ENCODE measurements at places on chromosomes 13 and 19.

DNA sequence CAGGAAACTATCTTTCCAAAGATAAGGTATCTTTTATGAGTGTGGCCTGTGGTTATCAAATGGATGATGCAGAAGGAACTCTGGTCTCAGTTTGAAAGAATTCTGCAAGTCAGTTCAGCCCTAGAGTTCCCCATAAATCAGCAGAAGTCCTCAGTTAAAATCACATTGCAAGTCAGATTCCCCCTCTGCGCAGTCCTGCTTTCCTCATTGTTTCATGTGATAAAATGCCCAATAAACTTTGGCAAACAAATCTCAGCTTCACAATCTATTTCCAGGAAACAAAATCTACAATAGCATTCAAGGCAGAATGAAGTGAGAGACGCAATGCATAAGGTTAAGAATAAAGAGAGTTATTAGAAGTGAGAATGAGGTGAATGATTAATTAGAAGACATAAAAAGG lies 216.3 kb upstream of the KLHL1 start:
- no peak for DNase-seq

- DNase-seq, result no peak
Measured at GRCh38 chr13:77513719-77514335, 21.7 kb upstream of the SCEL start.

DNA sequence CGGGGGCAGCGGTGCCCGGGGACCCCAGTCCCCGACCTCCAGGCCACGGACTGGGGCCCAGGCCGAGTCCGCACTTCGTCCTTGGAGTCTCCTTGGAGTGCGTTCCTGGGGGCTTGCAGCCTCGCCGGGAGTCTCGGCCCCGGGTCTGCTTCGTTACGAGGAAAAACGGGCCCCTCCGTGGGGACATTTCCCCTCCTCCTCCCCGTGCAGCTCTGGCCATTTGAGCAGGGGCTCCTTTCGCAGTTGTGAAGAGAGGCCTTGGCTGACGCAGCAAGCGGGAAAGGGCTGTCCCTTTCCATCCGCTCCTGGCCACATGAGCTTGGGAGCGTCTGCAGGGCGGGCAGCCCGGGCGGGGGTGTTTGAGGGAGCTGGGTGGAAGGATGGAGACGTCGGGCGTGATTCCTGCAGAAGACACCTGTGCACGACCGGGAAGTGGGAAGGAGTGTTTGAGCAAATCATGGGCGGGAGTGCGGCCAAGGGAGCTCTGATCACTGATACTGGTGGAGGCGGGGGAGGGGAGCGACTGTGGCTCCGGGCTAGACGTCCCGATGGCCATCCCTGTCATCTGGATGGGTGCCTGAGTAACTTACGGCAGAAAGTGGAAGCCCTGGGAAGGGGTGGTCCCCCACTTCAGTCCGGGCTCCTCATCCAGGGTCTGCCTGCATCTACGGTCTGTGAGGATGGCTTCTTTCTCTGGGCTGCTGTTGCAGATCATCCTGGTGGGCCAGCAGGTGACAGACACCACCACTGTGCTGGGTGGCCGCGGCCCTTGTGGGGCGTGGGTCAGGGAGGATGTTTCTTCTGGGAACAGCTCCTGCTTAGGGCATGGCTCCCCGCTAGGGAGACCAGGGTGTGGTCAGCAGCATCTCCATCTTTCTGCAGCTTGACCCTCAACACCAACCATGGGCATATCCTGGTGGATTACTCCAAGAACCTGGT lies 736 bp downstream of the GPI start:
- DNase-seq, result peak; percentile 54

DNA sequence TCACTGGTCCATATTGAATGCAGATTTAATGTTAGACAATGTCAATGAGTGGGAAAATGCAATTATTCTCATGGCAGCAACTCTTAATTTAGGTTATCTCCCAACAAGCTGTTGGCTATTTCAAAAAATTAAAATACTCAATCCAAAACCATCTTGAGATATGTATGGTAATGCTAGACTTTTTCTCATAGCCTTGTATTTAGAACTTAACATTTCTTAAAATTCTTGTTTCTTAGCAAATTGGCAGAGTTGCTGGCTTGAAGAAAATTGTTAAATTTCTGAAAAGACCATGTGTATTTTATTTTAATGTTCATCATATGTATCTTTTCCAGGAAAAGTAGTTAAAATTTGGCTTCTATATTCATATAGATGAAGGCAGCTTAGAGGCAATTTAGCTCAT lies 1355.1 kb downstream of the PCDH9 start:
- DNase-seq, result no peak

- DNase-seq, result no peak
Measured at GRCh38 chr13:101624981-101625380, 172.5 kb downstream of the ITGBL1 start.

DNA sequence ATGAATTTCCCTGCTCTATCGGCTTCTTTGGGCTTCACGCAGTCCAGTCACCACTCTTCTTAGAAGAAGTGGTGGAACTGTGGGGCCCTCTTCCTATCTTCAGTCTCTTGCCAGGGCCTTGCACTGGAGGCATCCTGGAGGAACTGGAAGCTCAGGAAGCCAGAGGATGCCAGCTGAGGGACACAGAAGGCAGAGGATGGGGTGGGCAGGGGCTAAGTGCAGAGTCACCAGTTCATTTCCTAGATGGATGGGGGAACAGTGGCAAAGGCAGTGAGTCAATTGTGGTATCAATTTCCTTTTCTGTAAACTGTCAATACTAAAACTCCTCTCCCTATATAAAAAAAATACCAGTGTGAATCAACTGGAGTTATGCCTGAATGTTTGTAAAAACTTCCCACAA lies 419.7 kb downstream of the KLF12 start:
- no peak for DNase-seq

DNA sequence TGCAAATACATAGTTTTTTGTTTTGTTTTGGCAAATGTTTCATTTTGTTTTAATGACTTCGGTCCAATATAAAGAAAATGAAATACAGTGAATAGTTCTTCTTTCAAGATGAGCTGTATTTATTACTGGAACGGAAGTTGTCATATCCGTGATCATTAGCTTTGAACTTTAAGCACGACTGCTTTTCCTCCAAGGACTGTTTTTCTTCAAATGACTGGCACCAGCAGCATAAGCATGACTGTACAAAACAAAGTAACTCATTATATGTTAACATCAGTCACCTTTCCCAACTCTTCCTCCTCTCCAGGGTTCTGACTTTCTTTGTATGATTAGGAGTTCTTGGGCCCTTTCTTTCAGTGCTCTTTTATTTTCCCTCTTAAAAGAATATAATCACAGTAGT lies 20.5 kb downstream of the EDNRB start:
- peak; percentile 59 for DNase-seq

- no peak for DNase-seq
Measured at GRCh38 chr13:74202129-74202813, 68.1 kb upstream of the KLF12 start.

- DNase-seq, result peak; percentile 22
Measured at GRCh38 chr19:1364070-1364704, 19.5 kb upstream of the NDUFS7 start.

DNA sequence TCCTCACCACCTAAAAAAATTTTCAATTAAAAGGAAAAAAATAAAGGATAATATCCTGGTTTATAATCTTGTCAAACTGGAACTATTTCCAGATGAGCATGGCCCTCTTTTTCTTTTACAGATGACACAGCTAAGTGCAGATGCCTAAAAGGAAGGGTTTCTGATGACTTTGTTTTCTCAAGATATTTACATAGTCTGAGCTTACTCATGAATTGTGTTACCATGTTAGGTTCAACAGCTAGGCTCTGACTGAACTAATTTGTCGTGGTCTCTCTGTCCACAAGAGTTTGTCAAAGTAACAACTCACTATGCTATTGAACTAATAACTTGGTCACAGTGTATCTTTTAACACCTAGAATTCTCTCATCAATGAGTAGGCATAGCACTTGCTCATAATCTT lies 780.8 kb downstream of the GPC5 start:
- DNase-seq, result no peak

DNA sequence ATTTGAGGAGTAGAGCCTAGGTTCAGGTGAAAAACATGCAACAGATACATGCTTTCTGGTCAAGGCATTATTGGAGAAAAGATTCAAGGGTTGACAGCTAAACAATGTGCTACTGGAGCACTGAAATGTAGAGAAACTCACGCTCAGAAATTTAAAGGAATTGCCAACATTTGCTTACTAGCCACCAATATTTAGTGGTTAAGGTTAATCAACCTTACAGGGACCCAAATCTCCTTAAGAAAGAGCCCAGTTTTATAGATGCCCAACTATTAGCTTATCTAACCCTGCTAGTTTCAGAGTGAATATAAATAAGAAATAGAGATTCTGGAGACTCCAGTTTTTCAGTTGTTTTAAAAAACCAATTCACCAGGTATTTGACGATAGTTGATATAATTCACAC lies 203.6 kb downstream of the DACH1 start:
- no peak for DNase-seq

DNA sequence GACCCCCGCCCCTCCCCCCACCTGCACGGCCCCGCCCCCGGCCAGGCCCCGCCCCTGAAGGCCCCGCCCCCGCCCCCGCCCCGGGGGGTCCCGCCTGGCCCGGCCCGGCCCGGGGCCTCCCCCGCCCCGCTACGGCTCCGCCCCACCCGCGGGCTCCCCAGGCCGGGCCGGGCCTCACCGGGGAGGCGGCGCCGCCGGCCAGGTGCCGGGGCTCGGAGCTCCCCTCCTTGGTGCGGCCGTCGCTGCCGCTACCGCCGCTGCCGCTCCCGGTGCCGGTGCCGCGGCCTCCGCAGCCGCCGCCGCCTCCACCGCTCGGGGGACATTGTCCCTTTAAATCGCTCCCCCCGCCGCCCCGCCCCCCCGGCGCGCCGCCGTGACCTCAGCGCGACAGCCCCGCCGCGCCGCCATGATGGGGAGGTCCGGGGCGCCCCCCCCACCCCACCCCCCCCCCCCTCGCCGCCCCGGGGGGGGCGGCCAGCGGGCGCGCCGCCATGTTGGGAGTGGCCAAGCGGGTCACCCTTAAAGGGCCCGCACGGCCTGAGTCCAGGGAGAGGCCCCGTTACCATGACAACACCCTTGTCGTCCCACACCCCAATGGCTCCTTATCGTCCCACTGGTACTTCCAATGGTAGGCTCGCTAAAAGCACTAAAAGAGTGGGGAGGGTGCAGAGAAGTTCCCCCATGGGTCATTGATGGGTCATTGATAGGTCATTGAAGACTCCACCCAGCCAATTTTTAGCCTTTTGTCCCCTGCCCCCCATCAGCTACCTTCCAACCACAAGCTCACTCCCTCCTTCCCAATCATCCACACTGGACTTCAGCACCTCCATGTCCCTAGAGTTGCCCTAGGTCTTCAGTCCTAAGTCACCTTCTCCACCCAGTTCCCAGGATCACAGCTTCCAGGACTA lies at the start of gene WIZ:
Gene WIZ, minus strand, starts transcription at position 337 of the 908 bp plus-strand sequence. CDS start 1,649 bp downstream, outside the sequence.
- DNase-seq, result peak; percentile 63

DNA sequence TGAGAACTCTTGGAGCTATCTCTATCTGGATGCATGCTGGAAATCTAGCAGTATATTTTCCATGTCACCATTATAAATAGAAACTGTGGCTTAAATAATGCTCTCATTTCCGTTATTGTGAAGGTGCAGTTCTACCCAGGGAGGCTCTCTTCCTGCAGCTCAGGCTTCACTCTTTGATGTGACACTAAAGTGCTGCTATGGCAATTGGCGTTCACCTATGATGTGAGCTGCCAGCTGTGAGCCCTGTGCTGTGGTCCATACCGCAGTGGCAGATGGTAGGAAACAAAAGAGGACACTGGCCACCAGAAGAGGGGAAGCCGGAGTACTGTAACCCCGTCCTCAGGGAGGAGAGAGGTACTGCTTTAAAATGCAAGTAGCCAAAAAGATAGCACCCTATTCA lies 40.6 kb upstream of the ZNF681 start:
- DNase-seq, result no peak

- DNase-seq, result no peak
Measured at GRCh38 chr19:15788594-15789270, 1.3 kb downstream of the OR10H5 start.

GRCh38 chr13:24700539-24700938 lies 20.3 kb downstream of the ATP12A start:
- no peak for DNase-seq

DNA sequence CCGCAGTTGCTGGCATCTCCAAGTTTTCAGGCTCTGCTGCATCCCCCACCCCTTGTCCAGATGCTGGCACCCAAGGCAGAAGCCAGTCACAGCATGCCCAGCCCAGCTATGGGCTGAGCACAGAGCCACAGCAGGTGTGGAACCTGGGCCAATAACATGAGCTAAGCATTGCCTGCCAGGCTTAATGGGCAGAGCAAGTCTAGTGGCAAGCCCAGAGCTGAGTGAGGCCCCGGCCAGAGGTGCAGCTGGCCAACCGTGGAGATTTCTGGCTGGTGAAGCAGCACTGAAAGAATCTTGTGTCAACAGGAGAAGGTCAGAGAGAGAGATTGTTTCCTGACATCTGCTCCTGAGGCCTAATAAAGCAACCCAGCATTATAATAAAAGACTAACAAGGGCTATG lies 111.0 kb downstream of the B3GLCT start:
- no peak for DNase-seq

GRCh38 chr19:43769256-43769655 lies 11.5 kb downstream of the KCNN4 start:
- no peak for DNase-seq

DNA sequence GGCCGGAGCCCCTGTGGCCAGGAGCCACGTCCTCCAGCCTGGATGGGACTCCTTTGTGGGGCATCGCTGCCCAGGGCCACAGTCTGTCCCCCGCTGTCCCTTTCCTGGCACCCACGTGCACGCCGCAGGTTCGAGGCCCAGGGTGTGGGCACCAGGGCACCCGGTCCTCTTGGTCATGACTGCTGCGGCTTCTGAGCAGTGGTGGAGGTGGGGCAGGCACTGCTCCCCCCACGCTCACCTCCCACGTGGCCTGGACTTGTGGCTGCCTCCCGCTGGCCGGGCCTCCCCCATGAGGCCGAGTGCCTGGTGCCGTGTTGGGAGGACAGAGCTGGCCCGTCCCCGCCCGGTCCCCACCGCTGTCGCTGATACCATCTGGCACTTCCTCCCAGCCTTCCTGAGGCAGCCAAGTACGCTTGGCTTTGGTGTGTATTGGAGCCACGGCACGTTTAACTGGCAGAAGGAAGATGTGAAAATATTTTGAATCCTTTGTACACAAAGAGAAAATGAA lies 12.8 kb downstream of the SPPL2B start:
- DNase-seq, result no peak

DNA sequence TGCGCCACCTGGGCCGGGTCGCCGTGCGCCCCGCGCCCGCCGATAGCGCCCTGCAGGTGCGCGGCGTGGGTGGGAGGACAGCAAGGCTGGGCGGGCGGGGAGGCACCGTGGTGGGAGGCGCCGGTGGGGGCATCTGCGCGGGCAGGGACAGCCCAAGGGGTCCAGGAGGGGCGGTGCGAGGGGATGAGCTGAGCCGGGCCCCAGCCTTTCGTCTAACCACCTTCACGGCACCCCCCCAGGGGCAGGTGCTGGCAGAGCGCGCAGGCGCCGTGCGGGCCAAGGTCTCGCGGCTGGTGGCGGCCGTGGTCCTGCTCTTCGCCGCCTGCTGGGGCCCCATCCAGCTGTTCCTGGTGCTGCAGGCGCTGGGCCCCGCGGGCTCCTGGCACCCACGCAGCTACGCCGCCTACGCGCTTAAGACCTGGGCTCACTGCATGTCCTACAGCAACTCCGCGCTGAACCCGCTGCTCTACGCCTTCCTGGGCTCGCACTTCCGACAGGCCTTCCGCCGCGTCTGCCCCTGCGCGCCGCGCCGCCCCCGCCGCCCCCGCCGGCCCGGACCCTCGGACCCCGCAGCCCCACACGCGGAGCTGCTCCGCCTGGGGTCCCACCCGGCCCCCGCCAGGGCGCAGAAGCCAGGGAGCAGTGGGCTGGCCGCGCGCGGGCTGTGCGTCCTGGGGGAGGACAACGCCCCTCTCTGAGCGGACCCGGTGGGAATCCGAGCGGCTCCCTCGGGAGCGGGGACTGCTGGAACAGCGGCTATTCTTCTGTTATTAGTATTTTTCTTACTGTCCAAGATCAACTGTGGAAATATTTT lies 3.1 kb downstream of the KISS1R start:
- DNase-seq, result peak; percentile 38
